H4 (cell line): ENCODE measurements at places on chromosomes 1 and 21. TPM values are rescaled to one million over a fixed set of nuclear protein-coding genes. Genes with fewer than 3 reads are reported as not detected.

The CELF3 gene
- total RNA-seq, result not detected in 2 replicates

The CREG1 gene
- total RNA-seq, result 133 and 160 TPM in 2 replicates

DNA sequence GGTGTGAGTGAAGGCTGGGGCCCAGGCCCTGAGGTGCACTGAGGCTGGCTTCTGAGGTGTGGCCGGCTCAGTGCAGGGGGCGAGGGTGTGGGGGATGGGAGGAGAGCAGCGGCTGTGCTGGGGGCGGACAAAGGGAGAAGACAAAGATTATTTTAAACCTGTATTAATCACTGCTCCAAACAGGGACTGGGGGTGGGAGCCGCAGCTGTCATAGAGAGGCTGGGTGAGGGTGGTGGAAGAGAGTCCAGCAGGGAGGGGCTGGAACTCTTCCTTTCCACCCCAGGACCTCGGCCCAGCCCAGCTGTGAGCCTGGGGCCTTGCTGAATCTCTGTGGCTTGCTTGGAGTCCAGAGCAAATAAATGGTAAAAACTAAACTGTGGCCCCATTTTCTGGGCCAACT is 106.9 kb downstream of the KCND3 start:
- DNase-seq, result no peak

- DNase-seq, result no peak
Observed at GRCh38 chr1:160671603-160672517, 25.0 kb upstream of the SLAMF1 start.

GRCh38 chr1:90834886-90835660 is 118.0 kb upstream of the BARHL2 start:
- no peak for DNase-seq
